ENCODE measurements at places on chromosomes 2 and 18.
A peak's percentile ranks its signal among the peaks of the same experiment; 100 is the strongest.

- no peak for DNase-seq
Observed at GRCh38 chr2:60496956-60497355, 56.5 kb downstream of the BCL11A start.

DNA sequence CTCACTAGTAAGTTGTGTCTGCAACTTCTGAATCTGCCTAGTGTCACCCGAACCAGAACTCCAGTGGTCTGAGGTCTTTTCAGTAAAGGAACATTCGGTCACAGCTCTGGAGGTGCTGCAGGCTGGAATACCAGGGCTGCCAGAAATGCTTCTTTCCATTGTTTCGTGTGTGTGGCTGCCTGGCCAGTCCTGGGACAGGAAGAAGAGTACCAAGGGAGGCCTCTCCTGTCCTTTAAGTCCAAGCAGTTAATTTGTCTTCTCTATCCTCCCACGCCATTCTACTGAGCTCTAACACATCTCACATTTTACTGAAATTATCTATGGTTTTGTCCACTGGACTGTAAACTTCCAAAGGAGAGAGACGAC is 196.0 kb downstream of the LNPK start:
- no peak for DNase-seq

DNA sequence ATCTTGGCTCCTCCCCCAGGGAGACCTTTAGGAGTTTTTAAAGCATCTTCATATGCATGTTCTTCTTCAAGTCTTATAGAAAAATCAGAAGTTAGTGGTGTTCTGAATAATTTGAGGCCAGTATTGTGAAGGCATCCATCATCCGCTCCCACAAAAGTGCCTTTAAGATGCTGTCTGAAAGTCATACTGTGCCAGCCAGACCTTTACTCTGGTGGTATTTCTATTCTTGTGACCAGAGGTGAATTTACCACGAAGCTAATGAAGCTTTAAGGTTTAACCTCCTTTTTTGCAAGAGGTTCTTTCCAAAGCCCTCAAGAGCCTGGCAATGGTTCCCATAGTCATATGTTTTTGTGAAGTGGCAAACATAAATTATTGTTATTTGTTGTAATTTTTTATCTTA is 54.3 kb downstream of the SLC40A1 start:
- DNase-seq: no peak

GRCh38 chr18:77063260-77063659 is 69.3 kb downstream of the MBP start:
- DNase-seq: peak; percentile 73

DNA sequence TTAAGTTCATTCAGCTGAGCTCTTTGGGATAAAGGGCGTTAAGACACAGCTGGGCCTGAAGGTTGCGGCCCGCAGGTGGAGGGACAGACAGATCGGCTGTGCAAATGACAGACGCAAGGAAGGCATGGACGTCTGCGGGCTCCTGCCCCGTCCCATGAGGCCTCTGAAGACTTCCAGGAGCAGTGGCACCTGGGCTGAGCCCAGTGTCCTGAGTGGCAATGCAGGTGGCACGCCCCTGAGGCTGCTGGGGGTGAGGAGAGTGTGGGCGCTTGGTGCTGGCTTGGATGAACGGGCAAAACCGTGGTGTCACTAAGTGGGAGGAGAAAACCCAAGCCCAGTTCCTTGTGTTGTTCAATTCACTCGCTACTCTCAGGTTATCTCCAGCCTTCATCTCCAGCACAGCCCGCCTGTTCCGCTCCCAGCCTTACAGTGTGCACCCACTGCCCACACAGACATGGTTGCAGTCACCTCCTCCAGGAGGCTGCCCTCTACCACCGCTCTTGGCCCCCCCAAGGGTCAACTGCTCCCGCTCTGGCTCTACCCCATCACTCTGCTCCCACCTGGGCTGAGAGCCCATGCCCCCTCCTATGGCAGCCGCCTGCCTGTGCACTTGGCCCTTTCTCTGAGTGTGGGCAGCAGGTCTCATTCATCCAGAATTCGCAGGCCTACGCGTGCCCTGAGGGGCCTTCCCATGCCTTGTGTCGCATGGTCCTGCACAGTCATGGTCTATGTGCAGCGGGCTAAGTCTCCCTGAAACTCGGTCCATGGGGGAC is 50.3 kb downstream of the PTGR3 start:
- DNase-seq: no peak
